ENCODE measurements at places on chromosomes 3 and 15.

DNA sequence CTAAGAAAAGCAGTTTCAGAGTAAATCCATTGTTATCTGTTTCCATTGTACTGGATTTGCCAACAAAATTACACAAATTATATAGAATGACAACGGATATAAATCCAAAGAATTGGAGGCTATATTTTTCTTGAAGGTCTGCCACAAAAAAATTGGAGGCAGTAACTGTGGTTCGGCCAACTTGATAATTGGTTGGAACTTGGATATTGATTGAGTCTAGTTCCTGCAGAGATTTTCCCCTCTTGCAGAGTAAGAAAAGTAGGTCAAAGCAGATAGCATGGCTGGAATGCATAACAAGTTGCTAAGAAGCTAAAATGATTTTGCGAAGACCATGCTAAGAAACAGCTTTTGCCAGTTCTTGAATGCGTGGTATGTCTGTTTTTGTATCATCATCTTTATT lies 269.6 kb upstream of the CFAP20DC start:
- DNase-seq = no peak

DNA sequence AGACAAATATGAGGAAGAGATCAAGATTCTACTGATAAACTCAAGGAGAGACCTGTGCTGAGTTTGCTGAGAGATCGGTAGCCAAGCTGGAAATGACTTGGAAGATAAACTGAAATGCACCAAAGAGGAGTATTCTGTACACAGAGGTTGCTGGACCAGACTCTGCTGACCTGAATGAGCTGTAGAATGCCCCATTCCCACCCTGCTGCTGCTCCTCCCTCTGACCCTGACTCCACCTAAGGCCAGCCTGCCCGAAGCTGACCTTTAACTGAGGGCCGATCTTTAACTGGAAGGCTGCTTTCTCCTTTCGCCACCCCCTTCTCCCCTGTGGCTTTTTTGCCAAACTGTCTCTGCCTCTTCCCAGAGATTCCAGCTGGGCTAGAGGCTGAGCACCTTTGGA lies 34.6 kb downstream of the CDIN1 start:
- no peak for DNase-seq

- DNase-seq = no peak
Measured at GRCh38 chr15:56667517-56667916, 65.8 kb downstream of the ZNF280D start.

DNA sequence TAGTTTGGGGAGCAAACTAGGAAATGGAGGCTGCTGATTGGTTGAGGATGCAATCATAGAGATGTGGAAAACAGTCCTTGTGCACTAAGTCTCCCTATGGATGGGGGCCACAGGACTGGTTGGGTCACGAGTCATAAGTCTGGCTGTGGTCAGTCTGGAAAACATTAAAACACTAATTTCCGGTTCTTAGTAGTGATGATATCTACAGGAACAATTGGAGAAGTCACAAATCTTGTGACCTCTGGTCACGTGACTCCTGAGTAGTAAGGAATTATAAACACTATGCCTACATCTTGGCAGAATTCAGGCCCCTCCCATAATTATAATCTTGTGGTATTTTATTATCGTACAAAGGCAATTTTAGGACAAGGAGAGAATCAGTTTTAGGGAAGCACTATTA lies 317.3 kb upstream of the ARPP21 start:
- no peak for DNase-seq

DNA sequence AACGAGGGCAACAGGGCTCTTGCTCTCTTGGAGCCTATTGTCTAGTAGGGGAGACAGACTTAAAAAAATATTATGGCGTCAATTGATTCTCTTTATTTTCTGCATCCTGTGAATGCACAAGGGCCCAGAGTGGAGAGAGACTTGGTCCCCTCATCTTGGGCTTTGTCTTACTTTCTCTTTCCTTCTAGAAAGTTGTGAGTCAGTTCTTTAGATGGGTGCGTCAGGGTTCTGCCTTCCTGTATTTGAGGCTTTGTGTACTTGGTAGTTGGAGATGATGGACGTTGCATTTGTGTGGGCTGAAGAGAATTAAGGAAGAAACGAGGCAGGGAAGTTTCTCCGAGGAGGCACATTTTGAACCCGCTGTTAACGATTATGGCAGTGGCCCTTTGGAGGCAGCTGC lies 52.9 kb downstream of the CACNA1D start:
- no peak for DNase-seq
